ENCODE measurements at places on chromosomes 2 and 18. TPM values are rescaled to one million over a fixed set of nuclear protein-coding genes. Genes with fewer than 3 reads are reported as not detected.

GRCh38 chr2:11597538-11598225 lies 63.8 kb downstream of the GREB1 start:
- DNase-seq = no peak

DNA sequence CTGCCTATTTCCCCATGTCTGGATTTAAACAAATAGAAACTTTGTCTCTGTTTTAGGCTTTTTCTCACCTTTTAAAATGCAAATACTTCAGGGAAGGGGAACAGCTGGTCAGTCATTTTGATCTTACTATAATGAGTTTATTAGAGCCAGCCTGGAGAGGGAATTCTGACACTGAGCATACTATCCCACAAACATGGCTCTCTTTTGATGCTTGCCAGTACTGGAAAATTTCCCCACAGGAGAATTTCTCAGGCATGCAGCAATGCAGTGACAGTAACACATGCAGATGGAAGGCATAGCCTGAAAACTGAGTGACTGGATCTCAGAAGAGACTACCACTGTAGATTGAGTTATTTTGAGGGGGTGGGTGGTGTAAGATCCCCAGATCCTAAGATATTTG lies 974.3 kb upstream of the CELF4 start:
- DNase-seq = no peak

TCF7L1 gene
- total RNA-seq = 0.16 TPM

DNA sequence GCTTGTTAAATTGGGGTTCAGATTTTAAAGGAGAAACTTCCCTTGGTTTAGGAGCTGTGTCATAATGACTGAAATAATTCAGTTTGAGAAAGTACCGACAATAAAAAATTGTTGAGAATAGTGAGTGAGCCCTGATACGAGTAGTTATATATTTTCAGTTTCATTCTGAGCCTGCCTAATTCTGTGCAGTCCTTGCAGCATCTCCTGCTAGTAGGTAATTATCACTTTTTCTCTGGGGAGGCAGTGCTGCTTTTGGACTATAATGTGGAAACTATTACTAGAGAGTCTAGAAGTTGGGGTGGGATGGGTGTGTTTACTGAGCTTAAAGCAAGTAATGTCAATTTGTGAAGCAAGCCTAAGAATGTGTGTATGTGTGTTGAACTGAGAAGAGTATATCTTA lies 21.7 kb downstream of the ZNF638 start:
- no peak for DNase-seq

DNA sequence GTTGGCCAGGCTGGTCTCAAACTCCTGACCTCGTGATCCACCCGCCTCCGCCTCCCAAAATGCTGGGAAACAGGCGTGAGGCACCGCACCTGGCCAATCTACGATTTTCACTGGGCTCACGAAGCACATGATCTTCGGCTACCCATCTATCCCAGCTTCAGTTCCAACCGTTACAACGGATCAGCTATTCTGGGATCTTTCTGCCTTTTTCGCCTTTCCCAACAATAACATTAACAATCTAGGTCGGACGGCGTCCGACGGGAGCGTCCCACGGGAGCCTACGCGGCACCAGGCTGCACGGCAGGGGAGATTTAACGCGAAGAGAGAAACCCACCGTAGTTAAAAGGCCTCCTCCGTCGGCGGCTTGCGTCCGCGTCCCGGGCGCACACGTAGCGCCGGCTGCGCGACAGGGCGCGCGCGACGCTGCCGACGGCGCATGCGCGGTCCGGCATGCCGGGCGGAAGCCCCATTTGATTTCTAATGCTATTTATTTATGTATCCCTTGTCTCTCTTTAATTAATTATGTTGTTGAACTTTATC lies at the start of gene MSL3B:
TSS of gene MSL3B (minus strand) at position 394 of the 540 bp plus-strand sequence.
- DNase-seq = peak; percentile 66

EFHD1 gene
- total RNA-seq = 1.2 TPM

- DNase-seq = no peak
These were observed 36.6 kb downstream of the TTC32 start for GRCh38 chr2:19865151-19865550.

TMEM198 gene
- 0.51 TPM for total RNA-seq

DNA sequence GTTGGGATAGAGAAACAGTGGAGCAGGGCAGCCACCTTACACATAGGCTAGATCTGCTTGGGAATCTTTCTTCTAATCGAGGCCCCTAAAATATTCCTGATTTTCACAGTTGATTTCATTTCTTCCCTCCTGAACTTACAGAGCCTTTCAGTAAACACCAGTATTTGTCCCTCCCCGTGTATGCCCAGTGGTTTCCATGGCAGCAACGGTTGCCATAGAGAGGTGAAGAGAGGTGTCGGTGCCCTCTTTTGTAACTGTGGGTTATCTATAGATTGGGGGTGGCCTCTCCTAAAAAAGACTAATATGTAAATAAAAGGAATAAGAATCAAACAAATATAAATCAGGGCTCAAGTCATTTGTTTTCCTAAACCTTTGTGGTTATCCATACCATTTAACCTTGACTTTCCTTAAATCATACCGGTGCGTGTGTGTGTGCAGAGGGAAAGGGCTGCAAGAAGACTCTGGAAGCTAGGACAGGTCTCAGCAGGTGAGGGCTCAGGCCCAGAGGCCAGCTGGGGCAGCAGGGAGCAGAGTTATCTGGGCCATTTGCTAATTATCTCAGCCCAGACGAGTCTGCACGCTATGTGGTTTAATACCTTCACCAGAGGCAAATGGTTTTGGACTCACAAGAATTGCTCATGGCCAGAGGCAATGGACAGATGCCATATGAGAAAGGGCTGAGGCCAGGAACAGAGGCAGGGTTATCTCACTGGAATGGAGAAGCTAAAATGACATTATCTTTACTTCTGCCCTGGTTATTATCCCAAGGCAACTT lies 35.5 kb downstream of the LIPG start:
- DNase-seq = no peak

SERPINB8 gene
- total RNA-seq = 10.7 TPM

DNA sequence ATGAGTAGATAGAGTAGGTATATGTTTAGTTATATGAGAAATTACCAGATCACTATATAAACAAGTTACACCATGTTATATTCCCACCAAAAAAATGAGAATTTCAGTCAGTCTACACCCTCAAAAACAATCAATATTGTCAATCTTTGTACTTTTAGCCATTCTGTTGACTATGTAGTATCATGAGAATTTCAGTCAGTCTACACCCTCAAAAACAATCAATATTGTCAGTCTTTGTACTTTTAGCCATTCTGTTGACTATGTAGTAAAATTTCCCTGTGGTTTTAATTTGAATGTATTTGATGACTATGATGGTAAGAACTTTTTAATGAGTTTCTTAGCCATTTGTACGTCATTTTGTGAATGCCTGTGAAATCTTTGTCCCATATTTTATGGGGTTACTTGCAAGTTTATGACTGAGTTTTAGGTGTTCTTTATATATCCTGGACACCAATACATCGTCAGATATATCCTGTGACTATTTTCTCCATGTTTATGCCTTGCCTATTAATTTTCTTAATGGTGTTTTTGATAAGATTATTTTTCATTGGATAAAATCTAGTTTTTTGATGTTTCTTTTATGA lies 528.4 kb upstream of the SPHKAP start:
- no peak for DNase-seq

- DNase-seq = no peak
These were observed 97.1 kb upstream of the PXDN start for GRCh38 chr2:1841461-1841860.

DNA sequence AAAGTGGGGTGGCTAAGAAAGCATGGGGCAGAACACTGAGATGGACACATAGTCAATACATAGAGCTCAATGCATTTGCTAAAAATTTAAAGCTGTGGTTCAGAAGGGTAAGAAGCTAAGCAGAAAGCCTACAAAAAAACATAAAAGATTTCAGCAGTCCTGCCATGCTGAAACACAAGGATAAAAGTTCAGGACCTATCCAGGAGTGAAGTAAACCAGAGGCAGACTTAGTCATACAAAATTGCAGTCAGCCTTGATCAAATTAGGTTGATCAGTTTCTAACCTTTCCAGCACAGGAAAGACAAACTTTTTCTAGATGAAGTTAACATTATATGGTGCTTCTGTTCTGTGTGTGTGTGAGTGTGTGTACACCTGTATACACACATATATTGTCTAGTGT lies 120.8 kb upstream of the RBMS1 start:
- no peak for DNase-seq

DNA sequence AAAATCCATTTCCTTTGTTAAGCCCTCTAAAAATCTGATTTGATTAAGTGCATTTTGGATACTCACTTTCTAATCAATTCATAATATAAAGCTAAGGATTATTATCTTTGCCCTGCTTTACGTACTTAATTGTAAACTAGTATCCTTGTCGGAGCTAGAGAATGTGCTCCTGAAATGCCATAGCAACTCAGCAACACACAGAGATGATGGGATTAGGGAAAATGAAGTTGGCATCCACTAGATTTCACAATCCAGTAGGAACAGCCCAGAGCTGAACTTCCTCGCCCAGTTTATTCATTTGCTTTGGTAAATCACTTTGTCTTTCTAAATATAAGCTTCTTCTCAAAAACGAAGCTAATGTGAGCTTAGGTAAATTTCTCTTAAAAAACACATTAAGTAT lies 386.3 kb downstream of the CTNNA2 start:
- no peak for DNase-seq

- no peak for DNase-seq
These were observed 32.3 kb downstream of the PTPN2 start for GRCh38 chr18:12851716-12852115.

DNA sequence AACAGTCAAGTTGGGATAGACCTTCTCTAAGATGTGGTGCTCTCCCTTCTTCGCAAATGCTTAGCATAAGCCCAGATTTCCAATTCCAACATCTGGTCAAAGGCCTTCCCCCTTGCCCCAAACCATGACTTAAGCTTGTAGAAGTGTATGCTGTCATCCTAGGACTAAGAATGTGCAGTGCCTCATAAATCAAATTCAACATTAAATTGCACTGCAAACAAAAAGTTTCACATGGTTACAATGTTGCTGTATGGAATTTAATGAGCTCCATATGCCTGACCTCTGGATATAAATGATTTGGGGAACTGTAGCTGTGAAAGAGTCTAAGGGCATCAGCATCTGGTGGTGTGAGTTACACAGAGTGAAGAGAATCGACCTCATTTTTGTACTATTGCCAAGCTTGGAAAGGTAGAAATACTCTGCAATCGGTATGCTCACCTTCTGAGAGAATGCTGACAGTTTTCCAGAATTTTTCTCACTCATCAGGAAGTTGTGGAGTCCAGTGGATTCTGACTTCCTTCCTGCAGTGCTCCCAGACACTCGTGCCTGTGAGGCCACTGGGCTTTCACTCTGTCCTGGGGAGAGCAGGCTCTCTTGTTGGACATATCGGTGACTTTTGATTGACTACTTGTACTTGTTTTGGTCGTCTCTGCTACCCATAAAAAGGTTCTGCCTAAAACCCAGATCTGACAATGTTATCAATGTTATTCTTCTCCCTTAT lies 40.6 kb downstream of the FASTKD2 start:
- DNase-seq = no peak

DNA sequence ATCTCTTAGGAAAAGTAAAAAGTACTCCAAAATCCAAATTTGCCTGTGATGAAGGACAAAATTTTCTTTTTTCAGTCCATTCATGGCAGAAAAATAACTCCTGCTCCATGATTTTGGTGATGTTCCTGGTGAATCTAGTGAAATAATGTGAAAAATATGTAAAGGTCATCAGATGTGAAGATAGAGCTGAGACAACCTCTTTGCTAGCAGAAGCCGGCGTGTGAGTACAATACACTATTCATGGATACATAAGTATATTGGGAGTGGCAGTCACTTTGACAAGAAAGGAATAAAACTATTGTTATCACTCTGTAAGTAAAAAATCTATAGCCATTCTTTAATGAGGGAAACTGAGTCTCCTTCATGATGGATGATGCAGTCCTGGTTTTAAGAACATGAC lies 6.3 kb upstream of the SLC1A4 start:
- no peak for DNase-seq

DNA sequence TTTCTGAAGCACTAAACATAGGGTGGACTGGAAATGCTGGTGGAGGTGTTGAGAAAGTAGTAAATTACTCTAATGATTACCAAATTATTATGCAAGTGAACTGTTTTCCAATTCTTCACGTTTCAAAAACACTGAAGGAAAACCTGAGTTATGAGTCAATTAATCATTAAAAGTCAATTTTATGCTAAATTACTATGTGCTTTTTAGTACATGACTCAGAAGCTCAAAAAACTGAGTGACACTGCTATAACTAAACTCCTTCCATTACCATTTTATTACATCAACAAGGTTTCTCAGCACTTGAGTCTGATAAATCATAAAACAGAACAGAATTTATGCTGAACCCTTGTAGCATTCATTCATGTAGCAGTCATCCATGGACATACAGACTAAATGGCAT lies 20.4 kb downstream of the CHMP3 start:
- no peak for DNase-seq

DNA sequence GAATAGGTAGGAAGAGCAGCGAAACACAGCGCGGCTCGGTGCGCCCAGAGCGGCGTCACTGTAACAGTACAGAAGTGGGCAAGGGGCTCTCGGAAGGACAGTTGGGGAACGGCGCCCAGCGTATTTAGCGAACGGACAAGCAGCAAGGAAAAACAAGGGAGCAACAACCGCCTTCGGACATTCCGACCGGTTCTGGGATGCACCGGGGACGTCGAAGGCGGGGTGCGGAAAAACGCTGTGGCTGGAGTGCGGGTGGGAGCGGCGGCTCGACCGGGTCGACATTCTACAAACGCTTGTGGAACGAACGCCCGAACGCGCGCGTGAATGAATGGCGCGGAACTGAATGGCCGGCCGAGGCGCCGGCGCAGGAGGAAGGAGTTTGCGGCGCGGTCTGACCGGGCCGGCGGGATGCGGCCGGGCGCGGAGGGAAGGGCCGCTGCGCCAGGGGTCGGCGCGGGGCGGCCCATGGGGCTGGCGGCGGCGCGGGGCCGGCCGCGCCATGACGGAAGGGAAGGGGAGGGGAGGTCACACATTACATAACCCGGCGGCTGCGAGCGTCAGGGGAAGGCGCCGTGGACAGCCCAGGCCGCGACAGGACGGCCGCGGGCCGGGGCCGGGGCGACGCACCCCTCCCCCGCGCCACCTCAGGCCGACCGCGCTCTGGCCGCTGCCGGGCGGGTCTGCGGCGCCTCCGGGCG lies 605 bp downstream of the REV1 start:
- DNase-seq = peak; percentile 59

DNA sequence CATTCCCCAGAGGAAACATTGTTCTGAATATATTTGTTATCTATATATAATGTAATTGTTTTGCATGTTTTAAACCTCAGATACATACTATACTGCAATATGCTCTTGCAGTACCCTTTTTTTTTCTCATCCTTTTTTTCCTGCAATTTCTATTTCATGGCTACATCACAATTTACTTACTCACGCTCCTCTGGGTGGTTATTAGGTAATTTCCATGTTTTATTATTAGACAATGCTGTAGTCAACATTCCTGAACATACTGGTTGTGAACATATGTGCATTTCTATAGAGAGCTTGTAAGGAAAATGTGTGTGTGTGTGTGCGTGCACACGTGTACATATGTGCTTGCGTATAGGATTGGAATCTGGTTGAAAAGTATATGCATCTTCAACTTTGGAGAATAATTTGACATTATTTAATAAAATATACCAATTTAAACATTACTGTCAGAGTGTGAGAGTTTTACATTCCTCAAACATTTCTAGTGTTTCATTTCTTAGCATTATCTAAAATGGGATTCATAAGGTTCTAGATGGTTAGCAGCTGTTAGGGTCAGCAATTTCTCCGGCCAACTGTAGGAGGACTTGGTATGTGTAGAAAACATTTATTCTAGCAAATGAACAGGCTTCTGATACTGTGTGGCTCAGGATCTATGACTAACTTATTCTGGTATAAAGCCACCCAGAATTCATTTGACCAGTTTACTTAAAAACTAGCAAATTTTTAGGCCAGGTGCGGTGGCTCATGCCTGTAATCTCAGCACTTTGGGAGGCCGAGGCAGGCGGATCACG lies 22.4 kb downstream of the NCOA1 start:
- no peak for DNase-seq
